ENCODE measurements at places on chromosomes 13 and 19.

DNA sequence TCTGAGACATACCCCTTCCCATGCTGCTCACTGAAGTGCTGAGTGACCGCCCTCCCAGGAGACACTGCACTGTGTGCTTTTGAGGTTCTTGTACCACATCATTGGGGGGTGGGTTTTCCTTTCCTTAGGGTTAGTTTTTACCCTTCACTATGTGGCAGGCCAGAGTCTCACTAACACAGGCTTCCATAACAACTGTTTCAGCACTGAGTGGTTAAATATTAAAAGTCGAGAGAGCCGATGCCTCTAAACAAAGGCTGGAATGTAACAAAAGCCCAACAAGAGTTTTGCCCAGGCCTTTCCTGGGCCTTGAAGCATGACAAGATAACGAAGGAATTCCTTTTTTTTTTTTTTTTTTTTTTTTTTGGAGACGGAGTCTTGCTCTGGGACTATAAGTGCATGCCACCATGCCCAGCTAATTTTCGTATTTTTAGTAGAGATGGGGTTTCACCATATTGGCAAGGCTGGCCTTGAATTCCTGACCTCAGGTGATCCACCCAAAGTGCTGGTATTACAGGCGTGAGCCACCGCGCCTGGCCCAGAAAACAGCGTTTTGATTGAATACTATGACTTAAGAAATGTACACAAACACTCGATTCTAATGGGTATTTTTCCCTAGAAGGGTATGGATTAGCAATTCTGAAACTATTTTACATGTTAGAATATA, 46.5 kb downstream of the ZNF823 start:
- no peak for DNase-seq

DNA sequence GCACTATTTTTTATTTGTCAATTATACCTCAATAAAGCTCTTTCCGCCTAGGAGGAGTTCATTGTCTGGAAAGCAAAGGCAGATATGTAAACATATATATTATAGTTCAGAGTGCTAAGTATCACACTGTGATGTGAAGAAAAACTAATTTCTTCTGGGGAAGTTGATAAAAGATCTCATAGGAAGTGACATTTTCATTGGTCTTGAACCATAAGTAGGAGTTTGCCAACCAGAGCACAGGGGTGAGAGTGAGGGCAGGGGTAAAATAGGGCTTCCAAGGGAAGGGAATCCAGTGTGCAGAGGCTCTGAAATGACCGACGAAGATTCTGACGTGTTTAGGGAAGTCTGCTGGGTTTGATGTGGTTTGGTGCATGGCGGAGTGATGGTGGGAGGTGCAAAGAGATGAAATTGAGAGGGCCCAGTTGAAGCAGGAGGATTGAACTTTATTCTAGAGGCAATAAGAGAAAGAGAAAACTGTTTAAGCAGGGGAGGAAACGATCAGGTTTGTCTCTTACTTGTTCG, 780 bp upstream of the GTF2F2 start:
- no peak for DNase-seq

DNA sequence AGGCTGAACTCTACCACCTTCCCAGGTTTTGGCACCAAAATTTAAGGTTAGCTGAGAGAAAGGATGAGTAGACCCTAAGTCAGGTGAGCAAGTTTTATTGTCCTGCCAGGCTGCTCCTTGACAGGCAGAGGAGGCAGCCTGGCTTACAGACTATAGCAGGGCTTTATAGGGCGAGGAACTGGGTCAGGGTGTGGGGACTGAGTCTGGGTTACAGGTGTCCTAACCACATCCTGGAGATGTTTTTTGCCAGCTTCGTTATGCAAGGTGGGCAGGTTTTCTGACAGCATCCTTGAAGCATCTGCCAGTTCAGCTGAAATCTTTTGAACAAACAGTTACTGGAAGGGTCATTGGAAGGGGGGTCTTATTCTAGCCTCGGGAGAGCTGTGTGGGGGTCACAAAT, 905.7 kb upstream of the SLITRK5 start:
- DNase-seq: no peak

GRCh38 chr13:52851137-52851962, 2.9 kb upstream of the PCDH8 start:
- no peak for DNase-seq

DNA sequence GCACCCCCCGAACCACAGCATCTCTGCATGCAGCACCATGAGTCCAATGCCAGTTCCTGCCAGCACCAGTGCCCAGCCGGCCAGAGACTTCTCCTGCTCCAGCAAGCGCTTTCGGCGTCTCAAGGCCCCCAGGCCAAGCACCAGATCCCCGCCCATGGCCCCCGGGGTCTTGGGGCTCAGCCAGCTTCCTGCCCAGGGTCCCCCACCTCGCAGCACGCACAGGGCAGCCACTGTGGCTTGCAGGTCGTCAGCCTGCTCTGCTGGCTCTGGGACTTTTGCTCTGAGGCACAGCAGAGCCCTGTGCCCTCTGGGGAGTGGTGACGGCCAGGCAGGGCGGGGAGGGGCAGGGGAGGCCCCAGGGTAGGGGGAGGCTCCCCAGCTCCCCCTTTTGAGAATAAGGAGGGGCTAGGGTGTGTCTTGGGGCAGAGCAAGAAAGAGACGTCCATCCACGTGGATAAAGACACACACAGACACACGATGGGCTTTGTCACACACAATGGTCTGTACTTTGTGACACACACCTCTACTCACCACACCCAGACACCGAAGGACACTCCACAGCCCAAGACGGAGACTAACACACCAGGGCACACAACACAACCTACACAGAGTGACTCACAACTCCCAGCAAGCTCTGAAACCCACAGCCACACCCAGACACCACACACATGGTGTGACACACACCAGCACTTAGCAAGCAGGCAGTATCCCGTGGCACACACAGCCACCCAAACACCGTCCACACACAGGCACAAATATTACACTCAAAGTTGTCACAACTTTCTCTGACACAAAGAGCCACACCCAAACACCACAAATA, at the start of gene KCNN4:
TSS of gene KCNN4 (minus strand) at position 268 of the 820 bp plus-strand sequence. CDS start at position 156, 112 bp downstream.
- DNase-seq: no peak

DNA sequence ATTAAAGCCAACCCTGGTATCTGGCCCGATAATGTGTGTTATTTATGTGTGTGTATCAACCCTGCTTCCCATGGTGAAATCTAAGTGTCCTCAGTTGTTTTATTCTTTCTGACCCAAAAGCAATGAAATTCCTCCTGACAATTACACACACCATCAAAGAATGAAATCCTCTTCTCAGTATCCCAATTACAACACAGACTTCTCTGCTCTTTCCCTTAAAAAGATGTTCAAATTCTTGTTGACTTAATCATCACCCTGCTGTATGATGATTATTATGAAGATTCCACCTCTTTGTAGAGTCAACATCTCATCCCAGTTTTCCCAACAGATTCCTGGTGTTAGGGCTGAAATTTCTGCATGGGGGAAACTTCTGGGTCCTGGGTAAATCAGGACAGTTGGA, 8.9 kb upstream of the TRPC4 start:
- no peak for DNase-seq

DNA sequence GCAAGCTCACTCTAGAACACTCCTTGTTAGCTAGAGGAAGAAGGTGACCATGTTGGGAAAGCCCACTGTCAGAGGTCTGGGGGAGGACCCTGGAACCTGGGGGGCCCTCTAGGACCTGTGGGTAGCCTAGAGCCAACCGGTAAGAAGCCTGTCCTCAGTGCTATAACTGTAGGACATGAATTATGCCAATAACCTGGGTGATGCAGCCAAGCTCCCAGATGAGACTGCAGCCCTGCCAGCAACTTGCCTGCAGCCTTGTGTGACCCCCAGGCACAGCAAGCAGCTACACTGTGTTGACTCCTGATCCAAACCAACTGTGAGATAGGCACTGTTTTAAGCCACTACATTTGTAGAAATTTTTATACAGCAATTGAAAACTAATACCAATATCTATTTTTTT, 122.3 kb downstream of the MIPEP start:
- DNase-seq: no peak

Data from smooth muscle cell of the brain vasculature (primary cell).